ENCODE measurements at places on chromosomes 3 and 15.

DNA sequence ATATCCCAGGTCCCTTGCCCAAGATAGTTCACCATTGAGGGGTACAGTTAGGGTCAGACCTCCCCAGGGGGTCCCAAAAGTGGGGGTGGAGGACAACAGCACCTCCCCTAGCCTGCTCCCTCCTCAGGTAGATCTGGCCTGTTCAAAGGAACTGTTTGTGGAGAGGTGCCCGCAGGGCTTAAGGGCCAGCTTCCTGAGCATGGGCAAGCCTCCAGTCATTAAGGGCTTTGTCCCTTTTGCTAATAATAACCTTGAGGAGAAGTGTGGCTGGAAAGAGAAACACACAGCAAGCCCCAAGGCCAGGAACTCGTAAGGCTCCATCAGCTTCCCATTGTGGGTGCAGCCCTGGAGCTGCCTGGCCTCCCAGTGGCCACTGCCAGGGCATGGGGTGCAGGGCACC lies 47.4 kb downstream of the ISG20 start:
- no peak for DNase-seq

- DNase-seq, result no peak
These were observed 388.5 kb upstream of the THBS1 start for GRCh38 chr15:39192351-39192750.

DNA sequence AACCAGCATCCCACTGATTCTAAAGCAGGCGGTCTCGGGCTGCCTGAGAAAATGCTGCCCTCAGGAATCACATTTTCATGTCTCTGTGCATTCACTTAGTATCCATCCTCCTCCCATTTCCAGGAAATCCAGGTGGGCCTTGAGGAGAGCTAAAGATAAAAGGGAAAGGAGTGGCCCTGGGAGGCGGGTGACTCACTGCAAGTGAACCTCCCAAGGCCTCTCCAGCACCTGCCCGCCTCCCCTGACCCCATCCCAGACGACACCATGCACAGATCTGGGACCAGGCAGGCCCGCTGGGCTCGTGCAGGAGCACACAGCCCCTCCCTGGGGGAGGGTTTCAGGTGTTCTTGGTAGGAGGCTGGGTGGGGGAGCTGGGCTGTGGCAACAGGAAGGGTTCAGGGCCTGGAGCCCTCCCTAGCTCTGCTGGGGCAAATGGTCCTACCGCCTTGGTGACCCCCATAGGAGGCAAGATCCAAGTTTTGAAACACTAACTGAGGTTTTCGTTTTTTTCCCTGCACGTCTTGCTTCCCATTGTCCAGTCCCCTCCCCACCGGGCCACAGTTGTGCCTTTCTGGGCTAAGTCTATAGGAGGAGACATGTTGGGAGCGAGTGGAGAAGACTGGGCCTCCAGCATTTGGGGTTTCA lies 22.2 kb downstream of the MELTF start:
- DNase-seq, result no peak

DNA sequence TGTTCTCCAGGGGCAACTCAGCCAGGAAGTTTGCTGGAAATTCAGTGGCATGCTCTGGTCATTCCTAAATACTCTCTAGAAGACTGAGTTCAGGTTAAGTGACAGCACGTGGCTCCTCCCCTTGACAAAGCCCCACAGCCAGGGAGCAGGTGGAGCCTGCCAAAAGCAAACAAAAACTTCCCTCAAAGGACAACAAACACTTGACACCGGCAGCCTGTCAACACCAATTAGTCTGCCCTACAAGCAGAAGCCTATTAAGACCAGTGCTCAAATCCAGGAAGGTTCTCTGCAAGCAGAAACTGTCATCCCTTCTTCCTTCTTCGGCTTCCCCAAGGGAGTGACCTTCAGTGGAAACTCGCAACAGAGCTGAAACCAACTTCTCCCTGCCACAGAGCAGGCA lies 5.0 kb downstream of the MEX3B start:
- DNase-seq, result no peak

GRCh38 chr3:102181175-102181920 lies 253.5 kb upstream of the ZPLD1 start:
- DNase-seq, result no peak

- DNase-seq, result no peak
These were observed 28.5 kb downstream of the LRRC49 start for GRCh38 chr15:70920981-70921696.

GRCh38 chr15:99435877-99436541 lies 129.8 kb upstream of the MEF2A start:
- no peak for DNase-seq
